ENCODE measurements at places on chromosomes 1 and 21. TPM values are rescaled to one million over a fixed set of nuclear protein-coding genes. Genes with fewer than 3 reads are reported as not detected.

DNA sequence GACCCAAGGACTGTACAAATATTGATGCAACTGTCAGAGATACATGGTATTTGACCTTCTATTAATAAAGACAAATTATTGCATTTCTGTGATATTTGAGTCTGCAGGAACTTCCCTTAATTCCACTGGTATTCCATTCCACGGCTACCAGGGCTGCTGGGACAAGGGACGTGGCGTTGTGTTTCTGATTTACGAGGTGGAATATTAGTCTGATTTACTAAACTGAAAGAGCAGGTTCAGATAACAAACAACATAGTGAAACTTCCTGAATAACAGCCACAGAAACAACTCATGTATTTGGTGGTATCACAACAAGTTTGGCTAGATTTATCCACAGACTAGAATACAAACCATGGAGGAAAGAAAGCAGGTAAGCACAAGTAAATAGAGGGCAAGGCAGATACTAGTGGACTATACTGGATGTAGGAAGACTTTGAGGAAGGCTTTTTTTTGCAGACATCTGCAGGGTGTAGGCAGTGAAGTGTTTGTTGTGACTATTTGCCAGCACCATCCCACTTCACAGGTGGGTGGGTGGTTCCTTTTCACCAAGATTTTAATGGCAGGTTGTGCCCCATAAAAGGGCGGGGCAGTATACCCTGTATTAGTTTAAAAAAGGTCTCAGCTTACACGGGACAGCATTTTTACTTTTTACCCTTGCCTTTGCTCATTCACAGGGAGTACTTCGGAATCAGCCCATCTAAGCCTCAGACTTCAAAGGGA lies 100.4 kb downstream of the FGGY start:
- DNase-seq = no peak

GRCh38 chr1:37878071-37878470 lies 18.7 kb upstream of the MTF1 start:
- DNase-seq = no peak

The DNASE2B gene
- not detected for total RNA-seq

DNA sequence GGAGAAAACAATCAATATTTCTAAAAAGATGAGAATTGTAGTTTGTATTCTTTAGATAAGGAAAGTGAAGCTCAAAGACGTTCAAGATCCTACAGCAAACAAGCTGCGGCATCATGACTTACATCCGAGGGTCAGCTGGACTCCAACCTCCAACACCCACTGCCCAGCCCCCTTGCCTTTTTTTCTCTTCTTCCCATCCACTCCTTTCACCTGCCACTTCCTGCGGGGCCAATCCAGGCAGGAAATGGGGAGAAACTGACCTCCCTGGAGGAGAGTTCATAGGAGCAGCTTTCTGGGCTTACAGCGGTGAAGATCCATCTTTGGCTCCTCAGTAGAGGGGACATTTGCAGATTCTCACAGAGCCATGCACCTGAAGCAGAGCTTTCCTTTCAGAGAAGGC lies 361.5 kb downstream of the PTPRU start:
- no peak for DNase-seq

GRCh38 chr1:184672013-184672726 lies 82.5 kb downstream of the EDEM3 start:
- DNase-seq = no peak

The ITGB2 gene
- 0.80 TPM for total RNA-seq

DNA sequence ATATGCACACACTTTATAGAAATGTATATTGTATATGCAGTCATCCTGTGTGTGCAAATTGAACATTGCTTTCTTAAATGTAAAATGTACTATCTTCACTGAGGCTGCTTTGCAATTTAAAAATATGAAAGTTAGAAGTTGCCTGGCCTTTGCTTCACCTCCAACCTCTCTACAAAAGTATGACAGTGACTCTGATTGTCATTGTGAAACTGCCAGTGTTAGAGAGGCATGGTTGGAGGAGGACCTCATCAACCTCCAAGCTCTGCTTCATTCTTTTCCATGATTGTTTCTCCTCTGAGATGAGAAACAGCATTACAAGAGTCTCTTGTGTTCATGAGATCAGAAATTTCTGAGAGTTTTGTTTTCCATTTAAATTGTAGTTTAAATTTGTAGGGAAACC lies 185.5 kb downstream of the ZC3H11B start:
- no peak for DNase-seq

GRCh38 chr1:4965346-4966075 lies 311.1 kb downstream of the AJAP1 start:
- DNase-seq = no peak

DNA sequence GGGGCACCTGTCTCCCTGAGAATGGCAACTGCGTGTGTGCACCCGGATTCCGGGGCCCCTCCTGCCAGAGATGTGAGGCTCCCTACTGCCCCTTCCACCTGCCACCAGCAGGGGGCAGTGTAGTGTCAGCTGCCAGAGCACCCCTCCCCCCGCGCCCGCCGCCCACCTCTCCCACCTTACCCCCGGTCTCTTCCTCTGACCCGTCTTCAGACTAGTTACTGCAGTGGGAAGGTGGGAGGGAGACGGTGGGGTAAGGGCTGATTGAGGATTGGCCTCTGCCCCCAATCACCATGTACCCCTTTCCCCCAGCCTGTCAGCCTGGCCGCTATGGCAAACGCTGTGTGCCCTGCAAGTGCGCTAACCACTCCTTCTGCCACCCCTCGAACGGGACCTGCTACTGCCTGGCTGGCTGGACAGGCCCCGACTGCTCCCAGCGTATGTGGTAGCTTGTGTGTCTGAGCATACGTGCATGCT lies 10.1 kb upstream of the LRRC71 start:
- DNase-seq = no peak

DNA sequence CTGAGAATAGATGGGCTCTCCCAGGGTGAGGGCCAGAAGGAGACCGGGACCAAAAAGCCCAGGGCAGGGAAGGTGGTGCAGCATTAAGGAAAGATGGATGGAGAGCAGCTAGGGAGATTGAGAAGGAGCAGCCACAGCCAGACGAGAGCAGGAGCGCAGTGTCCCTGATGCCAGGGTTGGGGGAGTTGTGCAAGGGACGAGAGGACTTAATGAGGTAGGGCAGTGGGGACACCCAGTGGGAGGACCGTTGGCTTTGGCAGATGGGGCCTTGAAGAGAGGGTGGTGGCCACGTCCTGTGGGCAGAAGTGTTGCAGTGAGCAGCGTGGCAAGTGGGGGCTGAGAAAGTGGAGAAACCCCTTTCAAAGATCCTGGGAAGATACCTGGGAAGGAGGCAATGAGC lies 38.0 kb upstream of the KDM4A start:
- DNase-seq = no peak

The PPFIA4 gene
- total RNA-seq = 4.9 TPM

- no peak for DNase-seq
Measured at GRCh38 chr1:184455786-184456185, 69.0 kb downstream of the C1orf21 start.

DNA sequence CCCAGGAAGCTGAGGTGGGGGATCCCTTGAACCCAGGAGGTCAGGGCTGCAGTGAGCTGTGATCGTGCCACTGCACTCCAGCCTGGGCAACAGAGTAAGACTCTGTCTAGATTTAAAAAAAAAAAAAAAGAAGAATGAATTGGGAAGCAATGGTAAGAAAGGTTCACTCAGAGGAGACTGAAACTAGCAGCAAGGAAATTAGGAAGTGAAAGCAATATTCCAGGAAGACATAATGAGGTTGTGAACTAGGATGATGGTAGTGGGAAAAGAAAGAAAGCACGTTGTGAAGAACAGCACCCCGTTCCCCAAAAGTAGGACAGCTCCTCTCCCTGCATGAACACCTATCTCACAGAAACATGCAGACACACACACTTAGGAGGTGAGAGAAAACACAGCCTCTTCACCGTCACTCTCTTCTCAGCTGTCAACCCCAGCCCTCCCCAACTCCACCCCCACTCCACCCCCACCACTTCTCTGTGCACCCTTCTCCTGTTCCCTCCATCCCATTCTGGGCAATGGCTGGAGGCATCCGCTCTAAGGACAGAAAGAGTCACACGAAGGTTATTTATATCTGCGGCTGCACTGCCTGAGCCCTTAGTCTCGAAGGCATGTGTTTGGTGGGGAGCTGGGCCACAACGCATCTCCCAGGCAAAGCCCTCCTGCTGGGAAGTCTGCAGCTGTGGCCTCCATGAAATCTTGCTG lies 101.8 kb upstream of the LPGAT1 start:
- no peak for DNase-seq

DNA sequence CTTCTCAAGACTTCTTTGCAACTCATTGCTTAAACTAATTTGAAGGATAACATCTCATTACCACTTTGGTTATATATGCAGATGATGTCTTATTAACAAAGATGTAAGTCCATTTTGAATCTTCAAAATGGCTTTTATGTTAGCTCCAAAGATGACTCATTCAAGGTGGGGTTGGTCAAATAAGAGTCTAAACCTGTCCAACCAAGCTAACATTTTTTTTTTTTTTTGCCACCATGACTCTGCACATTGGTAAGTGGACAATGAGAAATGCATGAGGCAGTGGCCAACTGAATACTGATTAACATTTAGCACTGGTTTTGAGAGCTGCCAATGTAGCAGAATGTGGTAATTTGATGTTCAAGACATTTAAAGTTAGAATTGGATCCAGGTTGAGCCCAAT lies 278 bp upstream of the KRTAP27-1 start:
- no peak for DNase-seq

The TLCD4 gene
- total RNA-seq = 17.7 TPM

DNA sequence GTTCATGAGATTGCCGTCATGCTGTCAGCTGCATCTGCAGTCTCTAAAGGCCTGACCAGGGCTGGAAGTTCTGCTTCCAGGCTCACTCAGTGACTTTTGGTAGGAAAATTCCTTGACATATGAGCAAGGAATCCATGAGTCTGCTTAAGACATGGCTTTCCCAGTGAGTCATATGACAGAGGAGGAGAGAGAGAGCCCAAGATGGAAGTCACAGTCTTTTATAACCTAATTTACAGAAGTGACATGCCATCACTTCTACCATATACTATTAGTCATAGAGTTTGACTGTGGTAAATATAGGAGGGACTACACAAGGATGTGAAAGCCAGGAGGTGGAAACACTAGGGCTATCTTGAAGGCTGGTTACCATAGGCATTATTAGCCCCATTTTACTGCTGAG lies 115.2 kb downstream of the ROR1 start:
- DNase-seq = no peak

The TIAM1 gene
- total RNA-seq = 49.3 TPM

DNA sequence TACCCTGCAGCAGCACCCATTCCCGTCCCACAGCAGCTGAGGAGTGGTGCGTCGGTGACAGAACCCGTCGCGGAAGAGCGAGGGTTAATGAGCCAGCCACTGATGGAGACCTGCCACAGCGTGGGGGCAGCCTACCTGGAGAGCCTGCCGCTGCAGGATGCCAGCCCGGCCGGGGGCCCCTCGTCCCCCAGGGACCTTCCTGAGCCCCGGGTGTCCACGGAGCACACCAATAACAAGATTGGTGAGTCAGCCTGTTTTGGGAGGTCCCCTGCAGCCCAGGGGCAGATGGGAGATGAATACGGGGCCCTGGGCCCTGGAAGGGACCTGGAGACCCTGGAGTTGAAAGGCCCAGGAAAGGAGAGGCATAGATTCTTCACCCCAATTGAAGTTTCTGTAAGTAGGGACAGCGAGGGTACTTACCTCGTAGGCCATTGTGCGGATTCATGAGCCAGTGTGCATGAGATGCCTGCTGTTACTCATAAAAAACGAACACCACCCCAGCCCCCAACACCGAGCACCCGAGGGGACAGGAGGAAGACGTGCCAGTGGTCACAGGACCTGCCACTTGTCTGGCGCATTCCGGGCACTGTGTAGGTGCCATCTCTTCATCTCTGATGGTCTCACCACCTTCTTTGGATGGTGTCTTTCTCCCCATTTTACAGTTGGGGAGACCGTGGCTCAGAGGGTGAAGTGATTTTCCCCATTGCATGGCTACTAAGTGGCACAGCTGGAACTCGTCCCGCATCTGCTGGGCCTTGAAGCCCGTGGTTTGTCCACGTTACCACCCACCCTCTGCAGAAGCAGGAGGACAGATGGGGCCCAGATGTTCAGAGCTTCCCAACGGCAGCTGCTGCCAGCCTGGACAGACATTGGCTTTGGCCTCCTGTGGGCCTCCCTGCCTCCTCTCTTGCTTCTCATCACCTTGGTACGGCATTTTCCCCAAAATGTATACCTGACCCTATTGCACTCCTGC lies 28.3 kb upstream of the TNFRSF1B start:
- DNase-seq = no peak

GRCh38 chr1:236774926-236775325 lies 20.2 kb upstream of the MTR start:
- no peak for DNase-seq

The MIXL1 gene
- 0.14 TPM for total RNA-seq

- no peak for DNase-seq
Measured at GRCh38 chr1:202416641-202417040, 68.1 kb downstream of the PPP1R12B start.

The CRYBG2 gene
- total RNA-seq = 67.7 TPM

The TMIGD3 gene
- total RNA-seq = not detected
